ENCODE measurements at places on chromosomes 6 and 20.

- no peak for DNase-seq
Measured at GRCh38 chr20:4083098-4083865, 67.9 kb upstream of the RNF24 start.

- DNase-seq, result no peak
Measured at GRCh38 chr6:132843316-132844035, 29.1 kb downstream of the RPS12 start.

DNA sequence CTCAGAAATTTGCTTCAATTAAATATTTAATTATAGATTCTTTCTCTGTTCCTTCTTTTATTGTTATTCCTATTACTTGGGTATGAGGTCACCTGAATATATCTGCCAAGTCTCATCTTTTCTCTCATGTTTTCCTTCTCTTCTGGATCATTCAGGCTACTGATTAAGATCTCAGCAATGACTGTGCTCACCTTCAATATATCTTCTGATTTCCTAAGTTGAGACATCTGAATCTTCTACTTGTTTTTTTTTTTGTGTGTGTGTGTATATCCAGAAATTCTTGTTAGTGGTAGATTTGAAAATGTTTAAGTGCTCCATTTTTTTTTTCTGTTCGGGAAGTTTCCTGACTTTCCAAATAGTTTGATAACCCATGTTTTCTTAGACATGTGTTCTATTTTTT is 108.0 kb downstream of the ADGRB3 start:
- no peak for DNase-seq

DNA sequence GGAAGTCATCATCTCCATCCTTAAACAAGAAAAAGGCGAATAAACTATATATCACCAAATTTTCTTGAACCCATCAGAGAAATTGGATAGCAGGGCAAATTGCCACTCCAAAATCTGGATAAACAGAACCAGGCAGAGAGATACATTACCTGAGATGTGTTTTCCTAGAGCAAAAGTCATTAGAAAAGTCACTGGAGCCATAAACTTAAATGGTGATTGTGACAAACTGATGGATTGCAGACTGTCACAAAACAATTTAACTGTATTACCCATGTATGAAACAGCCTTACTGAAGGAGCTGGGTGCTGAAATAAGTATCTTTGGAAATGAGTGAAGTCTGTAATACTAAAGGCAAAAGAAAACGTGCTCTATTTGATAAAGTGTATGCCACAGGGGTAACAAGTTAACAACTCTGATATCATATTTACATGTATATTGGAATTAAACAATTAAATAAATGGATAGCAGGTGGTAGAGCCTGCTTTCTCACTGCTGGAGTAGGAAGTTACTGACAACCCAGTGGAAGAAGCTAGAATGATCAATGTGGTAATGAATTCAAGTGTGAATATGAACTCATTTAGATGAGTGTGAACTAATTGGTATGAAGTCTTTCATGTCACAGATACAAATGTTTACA is 186.9 kb downstream of the LMBRD1 start:
- no peak for DNase-seq

DNA sequence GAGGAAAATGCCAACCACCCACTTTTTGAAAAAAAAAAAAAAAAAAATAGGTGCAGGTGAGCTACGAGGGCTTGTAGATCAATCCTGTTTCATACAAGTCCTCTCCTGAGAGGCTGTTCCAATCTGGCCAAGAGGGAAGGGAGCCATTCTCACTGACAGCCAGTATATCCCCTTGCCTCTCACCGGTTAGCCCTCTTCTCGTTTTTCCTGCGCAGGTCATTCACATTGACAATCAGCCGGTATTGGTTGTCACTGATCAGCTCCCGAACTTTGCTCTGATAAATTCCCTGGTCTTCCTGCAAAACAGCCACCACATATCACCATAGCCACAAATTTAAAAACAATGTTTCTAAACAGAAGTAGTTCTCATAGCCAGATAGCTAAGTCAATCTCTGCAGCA is 1.4 kb downstream of the MCM3 start:
- no peak for DNase-seq

DNA sequence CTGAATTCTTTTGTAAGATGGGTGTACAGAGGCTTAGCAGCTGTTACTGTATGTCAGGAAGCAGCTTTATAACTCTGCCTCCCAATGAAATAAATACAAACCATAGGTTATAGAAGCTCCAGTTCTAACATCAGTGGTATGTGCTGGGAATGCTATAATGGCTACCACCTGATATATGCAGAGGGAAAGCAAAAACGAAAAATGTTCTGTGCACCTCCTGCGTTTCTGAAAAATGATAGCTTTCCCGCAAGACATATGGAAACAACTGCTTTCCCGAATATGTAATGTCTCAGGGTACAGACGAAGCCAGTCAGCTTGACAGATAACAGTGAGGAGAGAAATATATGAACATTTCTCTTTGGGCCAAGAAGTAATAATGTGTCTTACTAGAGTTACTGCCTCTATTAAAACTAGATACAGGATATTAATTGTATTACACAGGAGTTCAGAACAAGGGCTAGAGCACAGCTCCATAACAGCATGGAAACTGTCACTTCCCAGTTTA is 517.0 kb upstream of the NRSN1 start:
- DNase-seq, result no peak

GRCh38 chr6:154241581-154241980 is 115.0 kb downstream of the IPCEF1 start:
- DNase-seq, result no peak

GRCh38 chr6:1627827-1628560 is 18.3 kb downstream of the FOXC1 start:
- no peak for DNase-seq

- DNase-seq, result no peak
Measured at GRCh38 chr6:168410035-168410434, 30.9 kb upstream of the SMOC2 start.

DNA sequence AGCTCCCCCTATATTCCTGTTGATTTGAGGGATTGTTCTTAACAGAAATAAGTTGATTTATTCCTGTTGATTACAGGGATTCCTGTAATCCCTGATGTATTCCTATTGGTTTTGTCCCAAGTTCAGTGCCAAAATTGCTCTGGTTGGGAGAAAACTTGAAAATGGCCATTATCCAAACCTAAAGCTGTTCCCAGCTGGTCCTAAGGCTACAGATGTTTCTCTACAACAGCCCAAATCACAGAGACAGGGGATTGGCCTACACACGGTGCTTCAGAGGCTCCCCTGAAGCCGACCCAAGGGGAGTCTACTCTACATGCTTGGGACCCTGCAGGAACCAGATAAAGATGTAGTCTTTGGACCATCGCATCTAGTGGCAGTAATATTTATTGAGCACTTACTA is 99.0 kb upstream of the AKAP12 start:
- DNase-seq, result no peak

DNA sequence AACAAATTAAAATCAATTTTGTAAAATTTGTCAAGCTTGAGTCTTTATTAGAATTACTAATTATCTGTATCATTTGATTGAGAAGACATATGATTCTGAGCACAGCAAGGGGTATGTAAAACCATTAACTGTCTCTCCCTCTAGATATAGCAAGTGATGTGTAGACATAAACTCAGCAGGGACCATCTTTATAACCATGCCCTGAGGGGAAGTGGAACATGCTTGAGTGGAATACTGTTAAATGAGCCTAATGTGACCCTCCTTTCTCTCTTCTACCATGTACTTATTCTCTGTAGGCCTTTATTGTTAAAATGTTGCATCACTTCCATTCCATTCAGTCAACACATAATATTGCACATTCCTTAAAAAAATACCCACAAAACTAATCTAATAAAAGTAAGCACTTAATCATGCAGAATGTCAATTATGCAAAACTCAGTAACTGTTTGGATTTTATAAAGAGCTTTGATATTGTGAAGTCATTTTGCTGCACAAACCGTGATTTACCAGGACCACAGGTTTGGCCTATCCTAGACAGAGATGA is 896.6 kb upstream of the MANEA start:
- no peak for DNase-seq

GRCh38 chr6:38847497-38847896 is 132.4 kb downstream of the DNAH8 start:
- no peak for DNase-seq

GRCh38 chr6:85004361-85004995 is 240.1 kb upstream of the TBX18 start:
- DNase-seq, result no peak

- DNase-seq, result no peak
Measured at GRCh38 chr6:105920071-105920470, 166.1 kb upstream of the PRDM1 start.

GRCh38 chr20:9402141-9402540 is 112.2 kb upstream of the LAMP5 start:
- no peak for DNase-seq

GRCh38 chr6:55490871-55491270 is 88.1 kb downstream of the HMGCLL1 start:
- DNase-seq, result no peak

DNA sequence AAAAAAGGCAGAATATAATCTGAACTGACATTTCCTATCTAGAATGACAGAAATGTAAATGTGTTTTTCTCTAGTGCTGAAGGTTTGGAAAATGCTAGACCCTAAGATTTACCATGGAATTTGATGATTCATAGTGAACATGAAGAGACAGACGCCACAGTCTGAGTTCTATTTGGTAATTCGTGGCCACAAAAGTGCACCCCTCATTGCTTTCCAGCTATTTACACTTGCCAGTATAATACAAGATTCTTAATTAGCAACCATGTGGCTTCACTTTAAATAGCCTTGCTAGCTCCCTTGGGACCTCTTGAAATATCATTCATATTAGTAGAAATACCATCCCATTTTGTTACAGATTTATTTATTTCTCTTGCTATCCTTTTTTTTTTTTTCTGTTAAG is 636.8 kb downstream of the PRKN start:
- no peak for DNase-seq

- DNase-seq, result peak; percentile 48
Measured at GRCh38 chr20:6142348-6142993, 19.6 kb upstream of the FERMT1 start.

DNA sequence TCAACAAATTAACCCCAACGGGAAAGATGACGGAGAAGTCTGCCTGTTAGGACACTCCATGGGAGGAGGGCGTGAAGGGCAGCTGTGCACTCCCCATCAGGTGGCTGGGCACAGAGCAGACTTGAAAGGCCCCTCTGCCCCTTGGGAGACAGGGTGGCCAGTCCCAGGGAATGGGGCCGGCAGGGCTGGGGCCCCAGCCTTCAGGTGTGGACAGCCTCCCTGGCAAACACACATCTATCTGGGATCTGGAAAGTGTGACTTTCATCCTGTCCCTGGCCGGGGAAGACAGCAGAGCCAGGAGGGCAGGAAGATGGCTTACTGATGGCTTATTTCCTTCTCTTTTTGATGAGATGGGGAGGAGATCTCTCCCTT is 4.5 kb upstream of the FRMD1 start:
- no peak for DNase-seq

GRCh38 chr6:133590814-133591213 is 298.1 kb upstream of the TCF21 start:
- no peak for DNase-seq

DNA sequence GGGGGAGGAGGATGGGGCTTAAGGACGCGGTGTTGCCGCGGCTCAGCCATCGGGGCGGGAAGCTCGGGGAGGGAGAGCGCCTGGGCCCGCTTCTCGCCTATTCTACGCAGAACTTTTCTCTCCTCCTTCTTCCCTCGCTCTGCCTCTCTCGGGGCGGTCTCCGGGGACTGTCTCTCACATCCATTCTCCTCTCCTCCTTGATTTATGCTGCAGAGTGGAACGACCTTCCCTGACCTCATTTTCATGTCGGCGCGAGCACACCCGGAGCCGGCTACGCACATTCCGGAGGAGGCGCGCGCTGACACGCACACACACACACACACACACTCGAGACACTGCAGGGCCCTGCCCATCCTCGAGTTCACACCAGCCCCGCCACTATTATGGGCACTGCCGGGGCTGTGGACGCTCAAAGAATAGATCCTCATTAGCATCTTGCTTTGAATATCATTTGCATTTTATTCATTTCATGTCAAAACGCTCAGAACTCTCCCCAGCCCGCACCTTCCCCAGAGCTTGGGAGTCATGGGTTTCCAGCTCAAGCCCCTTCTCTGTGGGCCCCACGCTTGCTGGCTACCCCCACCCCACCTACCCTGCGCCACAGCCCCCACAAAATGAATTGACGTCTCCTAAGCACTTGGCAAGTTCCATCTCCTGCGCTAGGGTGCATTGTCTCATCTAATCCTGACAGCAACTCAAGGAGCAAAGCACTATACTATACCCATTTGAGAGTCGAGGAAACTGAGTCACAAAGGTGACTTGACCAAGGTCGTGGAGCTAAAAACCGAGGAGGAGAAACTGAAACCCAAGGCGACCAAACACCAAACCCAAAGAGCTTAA is 36.8 kb downstream of the NCR2 start:
- DNase-seq, result peak; percentile 97

- no peak for DNase-seq
Measured at GRCh38 chr6:37340639-37340943, 13.2 kb upstream of the RNF8 start.

GRCh38 chr6:153058291-153058690 is 55.8 kb upstream of the MTRF1L start:
- no peak for DNase-seq

- no peak for DNase-seq
Measured at GRCh38 chr6:140058863-140059262, 684.4 kb upstream of the CITED2 start.

GRCh38 chr6:159134701-159135364 is 34.4 kb upstream of the FNDC1 start:
- peak; percentile 43 for DNase-seq

- peak; percentile 12 for DNase-seq
Measured at GRCh38 chr20:40683221-40683893, 5.7 kb downstream of the MAFB start.

GRCh38 chr6:134178161-134179044 is 126.0 kb upstream of the SLC2A12 start:
- DNase-seq, result peak; percentile 92

GRCh38 chr6:63732336-63732735 is 96.7 kb downstream of the PHF3 start:
- DNase-seq, result no peak

DNA sequence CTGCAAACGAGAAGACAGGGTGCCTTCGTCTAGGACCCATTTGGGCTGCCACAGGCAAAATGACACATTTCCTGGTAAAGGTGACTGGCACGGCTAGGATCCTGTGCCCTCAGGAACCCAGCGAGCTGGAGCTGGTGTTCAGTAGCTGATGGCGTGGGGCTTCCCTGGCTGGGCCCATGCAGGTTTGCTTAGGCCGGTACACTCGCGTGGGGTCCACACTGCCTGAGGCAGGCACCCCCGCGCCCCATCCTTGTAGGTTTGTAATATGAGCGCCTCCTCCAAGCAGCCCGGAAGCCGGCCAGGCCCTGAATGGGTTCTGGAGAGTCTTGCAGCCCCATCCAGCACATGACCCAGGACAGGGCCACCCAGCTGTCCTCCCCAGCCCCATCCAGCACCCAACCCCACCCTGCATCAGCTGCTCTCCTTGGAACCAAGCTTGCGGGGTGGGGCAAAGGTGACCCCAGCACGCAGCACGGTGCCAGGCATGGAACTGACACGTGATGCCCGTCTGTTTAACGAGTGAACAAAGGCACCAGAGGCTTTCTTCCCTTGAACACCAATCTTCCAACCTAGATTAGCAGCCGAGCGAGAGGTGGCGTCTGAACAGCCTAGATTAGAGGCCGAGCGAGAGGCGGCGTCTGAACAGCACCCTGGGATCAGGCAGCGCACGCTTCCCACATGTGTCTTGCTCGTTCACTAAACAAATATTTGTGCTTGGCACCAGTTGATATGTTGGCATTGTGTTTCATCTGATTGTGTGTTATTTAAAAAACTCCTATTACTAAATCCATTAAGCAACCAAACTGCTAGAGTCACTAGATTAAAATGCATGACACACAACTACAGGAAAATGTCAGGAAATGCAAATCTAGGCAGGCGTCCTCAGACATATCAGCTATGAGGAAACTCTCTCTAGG is 112.1 kb downstream of the DLL1 start:
- DNase-seq, result peak; percentile 32

- no peak for DNase-seq
Measured at GRCh38 chr6:129684323-129684884, 25.6 kb downstream of the ARHGAP18 start.
